ENCODE measurements at places on chromosomes 3 and 15. TPM values are rescaled to one million over a fixed set of nuclear protein-coding genes. Genes with fewer than 3 reads are reported as not detected.

ULK3 gene
- total RNA-seq = 26.5 TPM

SEMA5B gene
- total RNA-seq = 10.1 TPM

IL1RAP gene
- total RNA-seq = 21.4 TPM

ZWILCH gene
- 3.9 TPM for total RNA-seq

SLC6A1 gene
- total RNA-seq = 10.9 TPM

REC114 gene
- not detected for total RNA-seq

ANKRD63 gene
- not detected for total RNA-seq

NOX5 gene
- 0.45 TPM for total RNA-seq

RTP1 gene
- total RNA-seq = not detected

ANKUB1 gene
- total RNA-seq = 2.8 TPM

- DNase-seq = no peak
Measured at GRCh38 chr3:98786364-98787006, 23.3 kb downstream of the ST3GAL6 start.

DNA sequence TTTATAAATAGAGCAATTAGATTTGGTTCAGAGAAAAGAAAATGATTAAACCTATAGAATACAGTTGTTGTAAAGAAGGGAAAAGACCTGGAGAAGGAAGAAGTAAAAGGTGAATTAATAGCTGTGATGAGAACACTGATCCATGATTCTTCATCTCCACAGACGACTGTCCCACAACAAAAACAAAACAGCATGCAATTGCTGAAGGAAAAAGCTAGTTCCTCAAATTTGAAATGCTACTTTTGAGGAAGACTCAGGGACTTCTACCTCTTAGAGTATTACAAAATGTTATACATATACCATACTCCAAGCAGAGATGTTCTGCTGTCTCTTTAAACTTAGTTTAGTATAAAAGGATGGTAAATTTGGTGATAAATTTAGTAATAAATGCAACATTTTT, 21.5 kb downstream of the ALCAM start:
- DNase-seq = no peak

- DNase-seq = no peak
Measured at GRCh38 chr15:87118435-87118834, 1038.8 kb downstream of the AGBL1 start.

DNA sequence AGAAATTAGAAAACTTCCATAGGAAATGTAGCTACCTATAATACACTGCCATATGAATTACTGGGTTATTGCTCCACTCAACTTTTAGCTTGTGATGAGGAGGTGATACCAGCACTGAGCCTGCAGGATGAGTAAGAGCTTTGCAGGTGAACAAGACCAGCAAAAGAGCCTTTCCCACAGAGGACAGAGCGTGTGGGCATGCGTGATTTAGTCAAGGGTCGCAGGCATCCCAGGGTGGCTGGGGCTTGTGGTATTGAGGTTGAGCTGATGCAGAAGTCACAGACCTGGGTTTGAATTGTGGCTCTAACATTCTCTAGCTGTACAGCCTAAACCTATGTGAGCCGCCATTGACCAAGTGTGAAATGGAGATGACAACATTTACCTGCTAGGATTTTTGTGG, 5.6 kb downstream of the NRROS start:
- DNase-seq = no peak

DNA sequence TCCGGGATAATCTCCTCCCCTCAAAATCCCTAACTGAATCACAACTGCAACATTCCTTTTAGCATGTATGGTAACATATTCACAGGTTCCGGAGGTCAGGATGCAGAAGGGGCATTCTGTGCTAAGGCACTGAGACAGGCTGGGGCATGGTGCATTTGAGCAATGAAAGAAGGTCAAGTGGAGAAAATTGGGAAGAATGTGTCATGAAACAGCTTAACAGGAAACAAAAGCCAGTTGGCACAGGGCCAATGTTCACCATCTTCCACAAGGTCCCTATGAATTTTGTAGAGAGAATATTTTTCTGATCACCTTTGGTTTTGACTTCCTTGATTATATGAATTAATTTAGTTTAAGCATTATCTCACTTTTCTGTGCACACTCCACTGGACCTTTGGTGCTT, 587.7 kb upstream of the NR2F2 start:
- no peak for DNase-seq

GRCh38 chr3:9944271-9944670, 7.9 kb downstream of the PRRT3 start:
- no peak for DNase-seq

DNA sequence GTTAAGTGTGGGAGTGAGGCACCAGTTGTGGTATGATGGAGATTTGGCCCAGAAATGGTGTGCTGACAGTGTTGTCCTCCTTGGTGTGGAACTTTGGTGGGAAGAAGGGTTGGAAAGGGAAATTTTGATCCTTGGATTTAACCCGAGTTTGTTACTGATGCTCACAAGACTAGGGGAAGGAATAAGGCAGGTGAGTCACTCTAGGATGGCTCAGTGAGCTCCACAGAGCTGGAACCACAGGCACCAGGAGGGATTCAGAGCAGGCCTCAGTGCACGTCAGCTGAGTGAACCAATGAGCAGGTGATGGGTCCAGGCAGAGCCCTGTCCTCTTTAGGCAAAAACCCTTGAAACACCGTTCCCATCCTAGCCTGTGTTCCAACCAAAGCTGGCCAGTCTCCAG, 11.4 kb downstream of the CHRD start:
- no peak for DNase-seq

GRCh38 chr3:126295407-126295939, 61.7 kb downstream of the KLF15 start:
- no peak for DNase-seq

GRCh38 chr3:124526601-124527000, 203.7 kb upstream of the UMPS start:
- no peak for DNase-seq

DNA sequence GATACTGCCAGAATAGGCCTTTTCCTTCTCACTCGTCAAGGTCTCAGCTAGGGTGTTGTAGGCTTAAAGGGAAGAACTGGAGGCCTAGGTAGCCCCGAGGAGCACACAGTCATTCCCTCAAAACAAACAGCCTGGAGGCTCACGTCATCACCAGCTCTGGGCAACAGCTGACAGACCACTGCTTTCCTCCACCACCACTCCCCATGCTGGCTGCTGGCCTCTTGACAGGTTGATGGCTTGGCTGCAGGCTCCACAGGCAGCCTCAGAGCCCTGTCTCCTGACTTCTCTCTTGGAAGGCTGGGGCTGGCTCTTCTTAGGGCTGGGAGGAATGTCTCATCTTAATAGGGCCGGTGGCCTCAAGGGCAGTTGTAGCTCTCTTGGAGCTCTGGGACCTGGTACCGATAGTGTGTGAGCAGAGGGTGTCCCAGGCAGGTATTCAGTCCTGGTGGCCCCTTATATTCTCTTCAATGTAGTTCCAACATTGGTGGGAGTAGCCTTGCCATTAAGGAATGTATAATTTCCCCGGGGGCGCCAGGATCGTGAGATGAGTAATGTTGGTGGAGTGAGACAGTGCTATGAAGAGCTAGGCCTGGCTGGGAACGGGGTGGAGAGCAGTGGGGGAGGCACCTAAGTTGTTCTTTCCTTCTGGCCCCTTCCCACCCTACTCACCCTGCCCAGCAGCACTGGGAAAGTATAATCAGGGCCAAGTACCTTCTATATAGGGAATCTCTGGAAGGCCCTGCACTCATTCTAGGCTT, 6.1 kb upstream of the AP2M1 start:
- DNase-seq = peak; percentile 57

GRCh38 chr3:108124337-108125152, 33.7 kb upstream of the CD47 start:
- DNase-seq = no peak

DNA sequence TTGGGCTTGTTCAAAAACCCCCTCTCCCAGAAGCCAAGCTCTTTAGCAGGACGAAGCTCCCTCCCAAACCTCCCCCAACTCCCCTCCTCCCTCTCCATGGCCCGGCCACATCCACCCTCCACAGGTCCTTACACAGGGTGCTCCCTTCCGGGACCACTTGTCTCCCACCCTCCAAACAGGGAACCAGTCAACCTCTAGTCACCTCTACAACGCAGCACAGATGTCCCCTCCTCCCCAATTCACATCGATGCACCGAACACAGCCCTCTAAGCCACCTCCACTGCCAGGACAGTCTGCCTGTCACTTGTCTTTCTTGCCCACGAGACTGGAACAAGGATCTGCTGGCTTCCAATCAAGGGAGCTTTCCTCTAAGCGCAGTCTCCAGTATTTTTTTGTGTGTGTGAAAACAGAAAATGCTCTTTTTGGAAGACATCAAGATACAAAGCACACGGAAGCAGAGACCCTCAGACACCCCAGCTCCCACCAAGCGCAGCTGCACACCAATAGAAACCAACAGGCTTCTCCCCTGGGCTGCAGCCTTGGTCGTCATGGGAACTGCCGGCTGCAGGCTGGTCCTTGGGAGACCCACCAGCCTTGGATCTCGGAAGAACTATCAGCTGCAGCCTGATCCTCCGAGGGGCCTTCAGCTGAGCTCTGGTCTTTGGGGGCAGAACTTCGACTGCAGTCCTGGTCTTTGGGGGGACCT, 26.5 kb downstream of the IQSEC1 start:
- DNase-seq = no peak

GRCh38 chr3:185424435-185424834, 61.5 kb downstream of the MAP3K13 start:
- DNase-seq = no peak

GRCh38 chr3:101780661-101781060, 1.6 kb downstream of the NXPE3 start:
- no peak for DNase-seq

GRCh38 chr3:188264226-188265207, 110.6 kb downstream of the LPP start:
- no peak for DNase-seq

- DNase-seq = no peak
Measured at GRCh38 chr3:141649871-141650270, 88.2 kb upstream of the RNF7 start.

DNA sequence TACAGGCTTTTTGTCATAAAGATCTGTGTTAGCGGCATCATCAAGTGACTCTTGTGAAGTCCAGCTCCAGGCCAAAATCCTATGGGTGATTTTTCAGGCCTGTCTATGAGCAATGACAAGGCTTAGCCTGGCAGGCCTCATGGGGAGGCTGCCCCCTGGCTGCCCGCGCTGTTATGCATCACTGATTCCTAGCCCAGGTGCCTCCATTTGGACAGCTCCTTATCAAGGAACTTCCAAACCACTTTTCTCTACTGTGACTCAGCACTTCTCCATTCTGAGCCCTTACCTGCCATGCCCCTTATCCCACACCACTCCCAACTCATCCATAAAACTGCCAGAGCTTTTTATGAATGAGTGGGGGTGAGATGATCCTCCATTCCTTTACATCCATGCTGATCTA, 91.5 kb upstream of the C3orf80 start:
- no peak for DNase-seq

- DNase-seq = no peak
Measured at GRCh38 chr3:174342171-174342570, 517.0 kb upstream of the NAALADL2 start.

- DNase-seq = no peak
Measured at GRCh38 chr3:188178293-188178936, 24.5 kb downstream of the LPP start.

DNA sequence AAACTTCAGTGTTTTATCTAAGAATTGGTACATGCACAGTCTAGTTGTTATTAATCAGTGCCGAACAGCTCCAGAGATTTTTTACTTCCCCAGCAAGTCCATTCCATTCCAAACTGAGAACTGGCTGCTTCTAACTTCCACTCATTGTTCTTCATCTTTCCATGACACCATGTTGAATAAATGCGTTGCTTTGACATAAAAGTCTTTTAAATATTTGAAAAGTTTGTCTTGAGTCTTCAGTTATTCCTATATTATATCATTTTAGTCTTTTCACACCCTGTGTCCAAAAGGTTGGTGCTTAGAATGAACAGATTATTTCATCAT, 65.4 kb downstream of the CMSS1 start:
- DNase-seq = no peak

- DNase-seq = no peak
Measured at GRCh38 chr3:14471690-14472089, 68.5 kb downstream of the GRIP2 start.

- no peak for DNase-seq
Measured at GRCh38 chr3:49058011-49058410, 28.8 kb upstream of the IMPDH2 start.

GRCh38 chr15:75842722-75843677, at the start of gene UBE2Q2:
Gene UBE2Q2, plus strand, starts transcription at chr15:75843447. Its CDS starts 220 bp downstream, at chr15:75843667.
- DNase-seq = peak; percentile 81

Data from sciatic nerve (tissue), 2 donors.